ENCODE measurements at places on chromosomes 6 and 20. TPM values are rescaled to one million over a fixed set of nuclear protein-coding genes. Genes with fewer than 3 reads are reported as not detected.

The PNLDC1 gene
- 0.11 TPM for total RNA-seq

The TLDC2 gene
- not detected for total RNA-seq

The OR2B3 gene
- not detected for total RNA-seq

The TRERF1 gene
- 0.85 TPM for total RNA-seq

The TRIM38 gene
- 8.0 TPM for total RNA-seq

- no peak for DNase-seq
Measured at GRCh38 chr6:111503194-111503593, 20.2 kb upstream of the REV3L start.

DNA sequence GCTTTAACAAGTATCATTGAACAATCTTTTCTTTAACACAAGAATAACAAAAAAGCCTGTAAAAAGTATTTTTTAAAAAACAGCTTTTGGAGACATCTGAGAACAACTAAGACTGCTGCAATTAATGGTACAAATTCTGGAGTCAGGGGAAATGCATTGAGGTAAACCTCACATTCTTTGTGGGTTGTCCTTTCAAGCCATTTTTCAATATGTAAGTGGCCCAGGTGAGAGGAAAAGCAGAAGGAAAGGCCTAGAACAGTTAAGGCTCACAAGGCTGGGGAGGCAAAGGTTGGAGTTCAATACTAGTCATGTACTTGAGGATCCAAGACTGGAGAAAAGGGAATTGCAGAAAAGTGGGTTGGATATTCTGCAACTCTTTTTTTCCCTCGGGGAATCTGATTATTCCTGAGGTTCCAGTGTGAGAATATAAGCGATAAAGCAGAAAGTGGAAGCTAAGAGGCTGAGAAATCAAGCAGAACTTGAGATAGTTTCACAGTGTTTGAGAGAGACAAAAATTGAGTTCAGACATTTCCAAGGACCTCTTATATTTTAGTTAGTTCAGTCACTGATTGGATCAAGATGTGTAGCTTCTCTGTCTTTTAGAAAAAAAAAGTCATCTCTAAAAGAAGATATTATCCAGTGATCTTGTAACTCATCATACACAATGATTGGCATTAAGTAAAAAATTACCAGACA, 25.0 kb upstream of the TXLNB start:
- no peak for DNase-seq

Data from pulmonary artery endothelial cell (primary cell).